Natural killer cell treated with Interleukin-12 subunit alpha and Interleukin-12 subunit beta and Interleukin-15 and Interleukin-18, amount 100 ng/mL, for 72 hours (primary cell): ENCODE measurements at places on chromosomes 7 and 10.

DNA sequence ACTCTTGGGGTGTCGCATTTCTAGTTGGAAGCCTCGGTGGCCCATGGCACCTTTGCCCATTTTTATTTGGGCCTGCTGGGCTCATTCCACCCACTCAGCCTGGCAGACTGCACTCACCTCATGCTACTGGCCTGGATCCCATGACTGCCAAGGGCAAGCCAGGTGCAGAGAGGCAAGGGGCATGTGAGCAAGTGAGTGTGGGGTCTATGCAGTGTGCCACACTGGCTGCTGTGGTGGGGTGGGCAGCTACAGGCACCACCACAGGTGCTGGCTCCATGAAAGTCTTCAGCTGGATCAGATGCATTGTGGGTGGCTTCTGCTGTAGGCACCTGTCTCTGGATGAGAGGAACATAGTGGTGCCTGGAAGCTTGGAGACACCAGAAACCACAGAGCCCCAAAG lies 220.8 kb downstream of the POLR1F start:
- DNase-seq: no peak

DNA sequence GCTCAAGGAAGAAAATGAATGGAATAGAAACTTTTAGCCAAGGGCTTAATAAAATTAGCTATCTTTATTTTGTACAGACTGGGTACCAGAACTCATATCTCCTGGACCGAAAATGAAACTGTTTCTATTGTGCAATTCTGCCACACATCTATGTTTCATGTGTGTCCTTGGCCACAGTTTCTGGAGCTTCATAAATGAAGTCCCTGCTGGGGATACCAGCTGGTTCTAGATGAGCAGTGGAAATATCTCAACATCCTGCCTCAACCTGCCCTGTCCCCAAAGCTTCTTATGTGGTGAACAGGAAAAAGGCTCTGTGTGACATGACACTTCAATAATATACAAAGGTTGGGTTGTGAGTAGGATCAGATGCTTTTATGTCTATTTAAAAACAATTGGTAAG lies 310.1 kb upstream of the SORCS1 start:
- DNase-seq: no peak

- no peak for DNase-seq
Measured at GRCh38 chr7:27615420-27616185, 47.1 kb downstream of the HIBADH start.

DNA sequence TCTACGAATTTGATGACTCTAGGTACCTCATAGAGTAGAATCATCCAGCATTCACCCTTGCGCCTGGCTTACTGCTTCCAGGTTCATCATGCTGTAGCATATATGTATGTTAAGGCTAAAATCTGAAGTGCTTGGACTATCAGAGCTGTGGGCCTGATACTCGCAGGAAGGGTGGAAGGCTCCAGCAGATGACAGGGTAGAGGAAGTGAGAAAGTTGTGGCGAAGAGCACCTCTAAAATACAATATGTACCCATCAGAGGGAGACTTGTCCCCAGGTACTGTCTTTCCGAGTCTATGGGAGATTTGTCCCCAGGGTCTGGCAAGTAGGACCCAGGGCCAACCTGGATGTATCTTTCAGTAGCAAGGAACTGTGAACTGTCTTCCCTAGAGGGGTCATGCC lies 48.1 kb upstream of the PLEKHA1 start:
- no peak for DNase-seq
